ENCODE measurements at places on chromosomes 1 and 21. TPM values are rescaled to one million over a fixed set of nuclear protein-coding genes. Genes with fewer than 3 reads are reported as not detected.

- no peak for DNase-seq
Measured at GRCh38 chr1:30060738-30061137, 662.6 kb downstream of the MATN1 start.

FAM78B gene
- total RNA-seq: 2.8 TPM

DNA sequence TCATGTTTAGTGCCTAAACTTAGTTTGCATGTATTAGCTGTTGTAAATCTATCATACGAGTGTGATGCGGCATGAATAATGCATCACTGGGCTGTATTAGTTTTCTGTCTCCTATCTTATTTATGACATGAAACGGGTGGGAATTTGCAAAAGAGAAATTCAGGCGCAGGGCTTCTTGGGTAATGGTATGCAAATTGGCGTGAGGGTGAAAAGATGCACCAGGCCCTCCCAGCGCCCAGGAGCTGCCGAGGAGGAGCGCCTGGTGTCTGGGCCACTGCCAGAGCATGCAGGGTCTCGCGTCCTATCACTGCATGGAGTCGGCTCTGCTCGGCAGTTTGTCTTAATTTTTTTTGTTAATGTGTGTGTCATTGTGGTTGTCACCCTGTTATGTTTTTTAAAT is 82.9 kb upstream of the ACTL8 start:
- no peak for DNase-seq

DNA sequence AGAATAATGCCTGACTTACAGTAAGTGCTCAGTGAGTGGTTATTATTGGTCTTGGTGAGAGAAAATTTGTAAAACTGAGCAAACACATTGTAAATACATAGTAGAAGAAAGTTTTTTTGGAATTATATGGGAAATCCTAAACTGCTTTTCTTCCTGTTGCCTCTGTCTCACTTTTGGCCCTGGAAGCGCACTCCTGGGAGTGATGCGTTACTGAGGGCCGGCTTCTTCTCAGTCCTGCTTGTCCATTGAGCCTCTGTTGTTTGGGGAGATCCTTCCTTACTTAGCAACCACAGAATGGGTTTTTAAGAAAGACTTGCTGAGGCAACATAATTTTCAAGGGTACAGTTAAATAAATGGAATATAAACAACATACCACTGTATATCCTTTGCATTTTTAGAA is 166.0 kb downstream of the EDEM3 start:
- DNase-seq: no peak
